ENCODE measurements at places on chromosomes 1 and 21.
A peak's percentile ranks its signal among the peaks of the same experiment; 100 is the strongest.

DNA sequence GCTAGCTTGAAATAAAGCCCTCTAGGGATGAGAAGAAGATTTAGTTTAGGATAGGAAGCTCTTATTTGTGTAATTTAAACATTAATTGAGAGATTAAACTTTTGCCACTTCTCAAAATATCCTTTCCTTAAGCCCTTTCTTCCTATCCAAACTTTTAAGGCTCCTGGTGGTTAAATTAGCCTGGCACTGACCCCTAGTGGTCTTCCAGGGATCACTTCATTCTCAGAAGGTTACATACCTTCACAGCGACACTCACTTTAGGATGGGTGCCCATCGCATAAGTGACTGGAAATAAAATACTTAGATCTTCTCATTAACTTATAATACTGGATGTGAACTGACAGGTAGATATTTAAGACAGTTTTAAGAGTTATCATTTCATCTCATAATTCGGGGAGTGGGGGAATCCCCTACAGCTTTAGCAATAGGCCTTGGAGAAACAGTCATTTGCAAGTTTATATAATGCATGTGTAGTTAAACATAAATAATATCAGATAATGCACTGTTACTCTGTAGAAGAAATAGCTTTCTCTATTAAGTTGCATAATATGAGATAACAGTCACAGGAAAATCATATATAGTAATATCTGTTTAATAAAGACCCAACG lies 7.4 kb downstream of the LHX9 start:
- no peak for DNase-seq

GRCh38 chr1:242178924-242179708 lies 180.2 kb upstream of the MAP1LC3C start:
- no peak for DNase-seq

GRCh38 chr1:156001662-156002171 lies 19.0 kb downstream of the SSR2 start:
- no peak for DNase-seq

GRCh38 chr1:162381941-162382750 lies 618 bp downstream of the C1orf226 start:
- no peak for DNase-seq

GRCh38 chr1:112172294-112172882 lies 182.9 kb upstream of the KCND3 start:
- DNase-seq = peak; percentile 55

GRCh38 chr1:182493063-182493462 lies 43.1 kb downstream of the RGSL1 start:
- no peak for DNase-seq

DNA sequence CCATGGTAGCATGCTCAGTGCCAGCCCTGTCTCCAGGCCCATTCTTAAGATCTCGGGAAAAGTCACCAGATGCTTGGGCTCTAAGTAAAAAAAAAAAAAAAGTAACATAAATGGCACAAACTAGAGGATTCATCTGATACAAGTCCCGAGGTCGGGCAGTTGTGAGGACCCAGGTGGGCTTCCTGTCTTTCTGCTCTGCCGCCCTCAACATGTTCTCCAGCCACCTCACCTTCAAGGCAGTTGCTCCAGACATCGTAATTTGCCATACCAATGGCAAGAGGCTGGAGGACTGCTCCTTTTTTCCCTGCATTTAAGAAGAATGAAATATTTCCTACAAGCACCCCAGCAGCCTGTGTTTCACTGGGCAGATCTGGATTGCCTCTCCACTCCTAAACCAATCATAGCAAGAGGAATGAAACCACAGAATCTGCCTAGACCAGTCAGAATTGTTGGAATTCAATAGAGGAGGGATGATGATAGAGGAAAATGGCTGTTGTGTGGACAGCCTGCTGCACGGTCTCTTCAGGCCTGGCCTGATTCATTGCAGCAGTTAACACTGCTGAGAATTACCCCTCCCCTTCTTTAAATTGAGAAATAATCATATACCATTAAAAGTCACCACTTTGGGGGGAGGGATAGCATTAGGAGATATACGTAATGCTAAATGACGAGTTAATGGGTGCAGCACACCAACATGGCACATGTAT lies 5.4 kb downstream of the HMGN2 start:
- DNase-seq = no peak

DNA sequence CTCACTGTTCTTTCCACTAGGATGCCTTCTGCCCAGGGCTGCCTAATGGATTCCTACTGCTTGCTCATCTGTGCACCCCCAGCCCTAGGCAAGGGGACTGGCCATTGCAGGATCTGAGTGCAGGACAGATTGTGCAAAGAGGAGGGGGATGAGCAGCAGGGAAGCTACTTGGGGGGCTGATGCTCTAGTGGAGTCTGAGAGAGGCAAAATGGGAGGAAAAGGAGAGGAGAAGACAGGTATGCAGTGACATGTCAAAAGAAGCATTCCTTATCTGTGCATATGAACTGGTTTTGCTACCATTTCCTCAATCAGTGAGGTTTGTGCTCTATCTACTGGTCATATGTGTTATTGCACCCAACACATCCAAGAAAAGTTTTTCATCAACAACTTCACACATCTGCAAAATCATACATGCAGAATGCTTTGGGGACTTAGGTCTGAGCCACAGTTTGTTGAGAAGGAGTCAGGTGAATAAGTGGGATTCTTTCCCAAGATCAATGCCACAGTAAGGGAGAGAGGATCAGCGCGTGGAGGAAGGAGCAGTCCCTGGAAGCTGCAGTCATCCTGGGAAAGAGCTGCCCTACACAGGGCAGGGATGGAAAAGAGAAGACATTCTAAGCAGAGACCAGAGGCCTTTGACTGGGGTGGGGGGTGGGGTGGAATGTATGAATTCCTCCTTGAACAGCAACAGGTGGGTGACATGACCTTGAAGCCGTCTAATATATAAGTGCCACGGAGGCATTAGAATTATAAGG lies 14.4 kb downstream of the SLC5A9 start:
- DNase-seq = peak; percentile 24

DNA sequence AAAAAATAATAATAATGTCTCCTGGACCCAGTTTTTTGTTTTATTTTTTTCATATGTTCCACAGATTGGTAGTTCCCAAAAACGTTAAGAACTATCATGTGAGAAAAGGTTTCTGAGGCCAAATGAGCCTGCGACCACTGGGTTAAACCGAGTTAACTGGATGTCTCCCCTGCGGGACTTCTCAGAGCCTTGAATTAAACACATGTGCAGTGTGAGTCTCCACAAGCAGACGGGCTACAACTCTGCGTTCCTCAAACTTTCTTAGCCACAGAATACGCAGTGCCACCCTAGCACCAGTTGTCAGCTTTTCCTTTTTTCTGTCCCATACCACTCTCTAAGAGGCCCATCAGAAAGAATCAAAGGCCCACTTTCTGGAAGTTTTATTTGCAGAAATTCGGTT lies 97.9 kb downstream of the LACTBL1 start:
- DNase-seq = no peak

DNA sequence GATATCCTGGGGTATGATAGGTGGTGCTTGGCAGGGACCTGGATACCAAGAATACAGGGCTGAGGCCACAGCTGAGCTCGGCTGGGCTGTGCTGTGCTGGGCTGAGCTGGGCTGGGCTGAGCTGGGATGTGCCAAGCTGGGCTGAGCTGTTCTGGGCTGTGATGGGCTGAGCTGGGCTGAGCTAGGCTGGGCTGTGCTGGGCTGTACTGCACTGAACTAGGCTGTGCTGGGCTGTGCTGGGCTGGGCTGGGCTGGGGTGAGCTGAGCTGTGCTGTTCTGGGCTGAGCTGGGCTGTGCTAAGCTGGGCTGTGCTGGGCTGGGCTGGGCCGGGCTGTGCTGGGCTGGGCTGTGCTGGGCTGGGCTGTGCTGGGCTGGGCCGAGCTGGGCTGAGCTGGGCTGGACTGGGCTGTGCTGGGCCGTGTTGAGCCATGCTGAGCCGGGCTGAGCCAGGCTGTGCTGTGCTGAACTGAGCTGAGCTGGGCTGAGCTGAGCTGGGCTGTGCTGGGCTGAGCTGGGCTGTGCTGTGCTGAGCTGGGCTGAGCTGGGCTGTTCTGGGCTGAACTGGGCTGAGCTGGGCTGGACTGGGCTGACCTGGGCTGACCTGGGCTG lies 94.7 kb upstream of the ACTRT2 start:
- no peak for DNase-seq

DNA sequence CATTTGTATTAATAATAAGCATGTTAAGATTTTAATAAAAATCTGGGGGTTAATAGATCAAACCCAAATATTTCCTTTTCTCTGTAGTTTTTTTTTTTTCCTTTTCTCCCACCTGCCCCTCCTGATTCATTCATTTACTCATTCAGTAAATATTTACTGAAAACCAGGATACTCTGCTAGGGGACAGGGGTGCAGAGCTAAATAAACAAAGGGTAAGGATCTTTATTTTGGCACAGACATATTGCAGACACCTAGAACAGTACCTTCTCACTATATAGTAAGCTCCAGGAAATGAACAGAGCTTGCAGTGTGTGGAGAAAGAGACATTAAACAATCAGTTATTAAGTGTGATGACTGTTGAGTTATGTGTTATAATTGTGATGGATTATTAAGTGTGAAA lies 60.9 kb downstream of the AK5 start:
- no peak for DNase-seq

GRCh38 chr1:160375788-160376524 lies 9.1 kb downstream of the NHLH1 start:
- DNase-seq = no peak

- DNase-seq = no peak
Observed at GRCh38 chr1:41103766-41104165, 82.2 kb upstream of the SLFNL1 start.

GRCh38 chr1:49630156-49630555 lies 393.6 kb downstream of the AGBL4 start:
- DNase-seq = no peak

DNA sequence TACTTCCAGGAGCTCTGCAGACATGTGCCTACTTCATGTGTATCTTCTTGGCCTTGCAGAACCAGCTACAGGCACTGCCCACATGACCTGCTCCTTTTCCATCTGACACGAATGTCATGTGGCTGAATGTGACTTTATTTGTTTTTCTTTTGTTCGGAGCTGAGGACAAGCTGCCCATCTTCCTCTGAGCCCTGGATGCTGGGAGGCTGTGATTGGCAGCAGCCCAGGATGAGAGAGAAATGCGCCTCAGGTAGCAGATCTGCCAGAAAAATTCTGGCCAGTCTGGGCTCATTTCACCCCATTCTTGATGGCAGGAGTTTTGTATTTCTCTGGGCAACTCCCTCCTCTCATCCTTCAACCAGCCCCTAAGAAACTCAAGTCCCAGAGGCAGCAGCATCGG lies 372.0 kb downstream of the RPS6KC1 start:
- DNase-seq = no peak

GRCh38 chr1:2229911-2230731 lies 2.0 kb downstream of the SKI start:
- no peak for DNase-seq

- peak; percentile 43 for DNase-seq
Observed at GRCh38 chr1:40379785-40380452, 6.4 kb downstream of the SMAP2 start.

DNA sequence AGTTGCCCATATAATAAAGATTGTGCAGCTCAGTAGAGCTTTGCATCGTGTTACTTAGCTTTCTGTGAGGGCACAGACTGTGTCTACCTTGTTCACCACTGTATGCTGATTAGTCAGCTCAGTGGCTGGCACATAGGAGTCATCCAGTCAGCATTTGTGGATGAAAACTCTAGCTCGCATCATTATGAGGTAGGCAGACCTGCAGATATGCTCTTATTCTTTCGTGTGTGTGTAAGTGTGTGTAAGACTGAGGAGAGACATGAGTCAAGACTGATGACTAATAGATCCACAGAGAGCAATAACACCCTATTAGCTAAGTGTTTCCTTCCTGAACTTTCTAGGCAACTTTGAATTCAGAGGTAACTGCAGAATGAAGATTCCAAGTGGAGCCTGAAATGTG lies 17.1 kb downstream of the TTF2 start:
- DNase-seq = no peak

- DNase-seq = peak; percentile 61
Observed at GRCh38 chr1:160070243-160071163, 543 bp upstream of the KCNJ10 start.

DNA sequence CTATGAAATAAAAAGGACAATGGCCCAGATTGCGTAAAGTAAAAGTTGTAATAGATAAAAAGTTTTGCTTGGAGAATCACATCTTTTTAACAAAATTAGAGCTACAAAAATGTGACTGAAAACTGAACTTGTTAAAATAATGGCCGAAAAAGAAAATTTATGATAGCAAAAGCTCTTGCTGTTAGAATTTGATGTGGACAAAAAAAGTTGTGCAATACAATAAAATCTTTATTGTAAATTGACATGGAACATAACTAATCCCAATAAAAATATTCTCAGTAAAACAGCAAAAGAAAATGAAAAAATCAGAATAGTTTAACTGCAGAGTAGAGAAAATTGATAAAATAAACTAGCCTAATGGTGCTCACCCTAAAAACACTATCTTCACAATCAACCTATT lies 11.4 kb upstream of the CAMSAP2 start:
- no peak for DNase-seq

GRCh38 chr1:215877452-215877951 lies 310.4 kb downstream of the KCTD3 start:
- DNase-seq = no peak

DNA sequence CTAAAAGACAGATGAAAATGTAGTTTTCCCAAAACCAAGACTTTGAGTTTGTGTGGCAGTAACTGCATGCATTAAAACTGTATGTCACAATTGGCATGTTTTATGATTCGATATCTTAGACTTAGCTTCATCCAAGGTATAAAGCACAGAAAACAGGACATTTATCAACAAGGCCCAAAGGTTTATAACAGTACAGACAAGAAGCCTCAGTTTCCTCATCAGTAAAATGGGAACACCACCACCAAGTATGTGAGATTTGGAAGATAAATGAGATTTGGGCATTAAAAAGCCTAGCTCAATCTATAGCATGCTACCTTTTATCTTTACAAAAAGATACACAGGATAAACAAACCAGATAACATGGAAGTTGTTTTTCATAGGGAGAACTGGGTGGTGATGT lies 128.5 kb downstream of the DAB1 start:
- DNase-seq = no peak

GRCh38 chr1:19941206-19941568 lies 17.8 kb upstream of the PLA2G2E start:
- no peak for DNase-seq
